ENCODE measurements at places on chromosomes 1 and 21.

- DNase-seq, result peak; percentile 58
Observed at GRCh38 chr1:93447481-93448291, at the start of gene FNBP1L. Gene FNBP1L (plus strand): TSS chr1:93448118. CDS start chr1:93448282, 164 bp downstream.

- no peak for DNase-seq
Observed at GRCh38 chr1:14996133-14997050, 157.2 kb upstream of the TMEM51 start.

GRCh38 chr1:77084457-77084856 lies 134.8 kb downstream of the PIGK start:
- DNase-seq, result no peak

- no peak for DNase-seq
Observed at GRCh38 chr1:110595353-110595710, 10.8 kb downstream of the KCNA2 start.

DNA sequence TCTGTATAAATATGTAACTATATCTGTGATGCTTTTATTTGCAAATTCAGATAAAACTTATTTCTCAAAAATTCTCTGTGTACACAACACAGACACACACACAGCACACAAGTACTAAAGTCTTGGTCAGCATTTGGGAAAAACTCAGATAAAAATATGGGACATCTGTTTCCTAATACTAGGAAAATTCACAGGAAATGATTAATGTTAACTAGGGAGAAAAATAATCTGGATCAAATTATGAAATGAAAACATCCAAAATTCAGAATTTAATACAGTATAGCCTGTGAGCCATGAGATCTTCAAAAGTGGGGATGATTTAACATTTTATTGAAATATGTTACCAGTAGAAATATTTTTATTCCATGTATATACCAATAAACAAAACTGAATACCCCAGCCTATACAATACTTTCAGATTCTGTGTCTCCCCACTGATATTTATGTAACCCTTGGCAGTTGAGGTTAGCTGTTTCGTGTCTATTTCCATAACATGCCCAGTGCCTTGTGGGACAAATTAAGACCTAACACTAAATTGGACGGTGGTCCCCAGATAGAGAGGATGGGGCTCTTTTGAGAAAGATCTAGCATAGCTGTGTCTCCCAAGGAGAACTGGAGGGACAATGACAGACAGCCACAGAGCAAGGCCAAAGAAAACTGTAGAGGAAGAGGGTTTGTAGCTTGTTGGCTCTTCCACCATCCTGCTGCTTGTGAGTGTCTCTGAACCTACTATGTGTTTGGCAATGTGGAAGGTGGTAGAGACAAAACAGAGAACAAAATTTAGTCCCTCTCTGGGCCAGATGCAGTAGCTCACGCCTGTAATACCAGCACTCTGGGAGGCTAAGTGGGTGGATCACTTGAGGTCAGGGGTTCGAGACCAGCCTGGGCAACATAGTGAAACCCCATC lies 47.2 kb downstream of the GNG12 start:
- DNase-seq, result no peak

DNA sequence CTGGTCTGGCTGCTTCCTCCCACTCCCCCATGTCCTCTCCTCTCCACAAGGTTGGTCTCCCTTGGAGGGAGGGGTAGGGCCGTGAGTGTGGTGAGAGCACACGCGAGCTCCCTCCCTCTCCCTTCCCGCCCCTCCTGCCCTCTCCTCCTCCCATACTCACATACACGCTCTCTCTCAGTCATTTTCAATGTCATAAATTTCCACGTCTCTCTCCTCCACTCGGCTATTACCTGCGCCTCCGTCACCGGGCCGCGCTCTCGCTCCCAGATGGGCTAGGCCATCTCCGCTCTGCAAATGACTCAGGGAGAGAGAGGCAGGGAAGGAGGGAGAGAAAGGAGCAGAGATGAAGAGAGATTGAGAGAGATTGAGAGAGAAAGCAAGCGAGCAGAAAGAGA lies 36.7 kb upstream of the DMBX1 start:
- DNase-seq, result no peak

- DNase-seq, result no peak
Observed at GRCh38 chr1:178954325-178954690, 71.4 kb upstream of the FAM20B start.

- no peak for DNase-seq
Observed at GRCh38 chr21:16040601-16041000, 310.8 kb downstream of the USP25 start.

- peak; percentile 32 for DNase-seq
Observed at GRCh38 chr21:32520875-32521735, 64.2 kb downstream of the TCP10L start.

DNA sequence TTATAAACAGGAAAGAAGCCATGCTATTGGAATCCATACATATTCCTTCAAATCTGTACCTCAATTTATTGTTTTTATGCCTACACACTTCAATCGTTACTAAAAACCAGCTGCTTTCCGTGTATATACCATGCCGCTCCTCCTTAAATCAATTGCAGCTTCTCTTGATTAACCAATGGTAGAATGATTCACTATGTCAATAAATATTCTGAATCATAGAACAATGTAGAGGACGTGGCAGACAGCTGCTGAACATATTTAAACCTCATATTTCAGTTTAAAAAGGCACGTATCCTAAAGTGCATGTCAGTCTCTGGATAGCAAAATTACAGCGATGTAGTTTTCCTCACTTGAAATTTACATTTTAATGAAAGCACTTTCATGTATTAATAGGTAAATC lies 100.4 kb downstream of the MRPL39 start:
- no peak for DNase-seq

DNA sequence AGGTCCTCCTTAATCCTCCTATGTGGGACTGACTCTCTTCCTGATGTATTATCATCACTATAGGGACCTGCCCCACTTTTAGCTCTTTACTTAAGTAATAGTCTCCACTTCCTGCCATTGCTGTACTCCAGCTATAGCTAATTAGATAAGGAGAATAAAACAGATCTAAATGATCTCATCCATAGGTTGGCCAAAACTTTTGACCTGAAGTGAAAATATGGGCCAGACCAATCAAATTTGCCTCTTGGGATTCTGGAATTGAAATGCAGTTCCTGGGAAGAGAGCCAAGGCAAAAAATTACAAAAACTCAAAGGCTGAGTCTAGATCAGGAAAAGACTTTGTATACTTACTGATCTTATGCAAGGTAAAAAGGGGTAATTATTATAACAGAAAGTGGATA lies 36.1 kb upstream of the PDE4B start:
- DNase-seq, result no peak

DNA sequence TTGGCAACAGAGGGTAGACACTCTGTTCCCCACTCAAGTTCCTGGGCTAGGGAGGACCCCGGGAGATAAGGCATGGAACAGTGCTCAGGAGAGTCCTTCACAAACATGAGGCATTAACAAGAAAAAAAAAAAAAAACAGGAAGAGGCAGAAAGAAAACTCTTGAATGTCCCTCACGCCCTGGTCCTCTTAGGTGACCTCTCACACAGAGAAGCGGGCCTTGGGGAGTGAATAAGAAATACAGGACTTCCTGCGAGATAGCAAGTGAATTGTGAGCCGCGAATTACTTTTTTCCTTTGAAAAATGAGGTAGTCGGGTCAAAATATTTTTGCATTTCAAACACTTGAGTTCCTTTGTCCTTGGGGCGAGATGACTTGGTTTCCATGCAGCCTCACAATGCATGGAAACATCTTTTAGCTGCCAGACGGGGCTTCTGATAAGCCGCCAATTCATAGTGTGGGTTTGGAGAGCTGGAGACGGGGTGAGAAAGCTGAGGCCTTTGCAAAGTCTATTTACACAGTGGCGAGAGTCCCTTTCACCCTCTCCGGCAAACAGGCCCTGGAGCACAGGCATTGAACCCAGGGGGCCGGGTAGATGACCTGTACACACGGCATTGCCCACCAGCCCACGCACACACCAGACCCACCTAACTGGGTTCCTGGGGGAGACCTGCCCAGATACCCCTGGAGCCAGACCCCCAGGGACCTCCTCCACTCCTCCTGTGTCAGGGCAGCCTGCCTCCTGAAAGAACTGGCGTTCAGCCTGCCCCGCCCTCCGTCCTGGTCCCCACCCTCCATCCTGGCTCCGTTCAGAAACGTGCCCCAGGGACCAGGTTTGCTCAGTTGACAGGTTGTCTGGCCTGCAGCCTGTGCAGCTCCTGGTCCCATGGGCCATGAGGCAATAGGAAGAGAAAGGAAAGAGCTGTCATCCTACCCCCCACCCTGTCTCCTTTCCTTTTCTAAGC lies 192.3 kb downstream of the PRDM16 start:
- DNase-seq, result peak; percentile 97

DNA sequence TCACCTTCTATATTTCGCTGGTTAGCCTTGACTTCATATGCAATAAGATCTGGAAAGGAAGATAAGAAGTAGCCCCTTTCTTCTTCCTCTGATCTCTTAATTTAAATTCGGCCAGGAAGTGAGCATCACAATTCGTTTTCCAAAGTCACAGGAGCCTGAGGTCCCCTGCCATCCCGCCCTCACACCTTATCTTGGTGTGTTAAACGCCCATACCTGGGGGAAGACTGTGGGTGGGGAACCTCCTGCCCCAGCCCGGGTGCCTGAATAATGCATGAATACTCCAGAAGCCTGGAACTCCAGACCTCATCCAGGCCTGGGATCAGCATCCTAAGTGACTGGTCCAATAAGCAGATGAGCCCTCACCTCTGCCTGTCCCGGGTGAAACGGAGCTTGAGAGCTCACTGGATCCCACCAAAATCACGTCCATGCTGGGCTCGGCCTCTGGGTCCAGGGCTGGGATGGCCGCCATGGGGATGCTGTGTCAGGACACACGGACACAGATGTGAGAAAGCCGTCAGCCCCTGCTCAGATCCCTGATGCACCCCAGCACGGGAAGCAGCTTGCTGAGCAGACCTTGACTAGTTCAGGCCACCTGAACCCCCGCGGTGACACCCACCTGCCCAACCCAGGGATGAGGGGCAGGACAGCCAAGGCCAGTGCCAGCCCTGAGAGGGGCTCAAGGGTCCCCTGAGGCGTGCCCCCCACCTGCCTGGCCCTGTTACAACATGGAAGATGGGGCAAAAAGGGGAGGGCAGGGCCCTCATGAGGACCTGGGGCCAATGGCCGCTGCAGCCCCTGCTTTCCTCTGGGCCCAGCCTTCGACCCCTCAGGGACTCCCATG lies 686 bp downstream of the DNMT3L start:
- no peak for DNase-seq

GRCh38 chr1:56916630-56917029 lies 49.2 kb downstream of the C8B start:
- no peak for DNase-seq

DNA sequence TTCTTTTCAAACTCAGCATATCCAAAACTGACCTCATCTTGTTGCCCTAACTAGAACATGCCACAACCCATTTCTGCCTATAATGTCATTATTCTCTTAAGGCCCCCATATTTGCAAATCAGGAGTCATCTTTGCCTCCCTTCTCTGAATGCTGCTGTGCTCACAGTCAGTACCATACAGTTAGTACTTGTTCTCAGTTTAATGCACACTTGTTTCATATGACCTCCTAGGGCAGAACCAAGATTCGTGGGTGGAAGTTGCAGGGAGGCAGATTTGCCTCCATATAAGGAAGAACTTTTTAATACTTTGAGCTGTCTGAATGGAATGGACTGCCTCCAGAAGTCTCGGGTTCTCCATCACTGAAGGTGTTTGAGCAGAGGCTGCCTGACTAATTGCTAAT lies 9.2 kb downstream of the CAP1 start:
- no peak for DNase-seq

DNA sequence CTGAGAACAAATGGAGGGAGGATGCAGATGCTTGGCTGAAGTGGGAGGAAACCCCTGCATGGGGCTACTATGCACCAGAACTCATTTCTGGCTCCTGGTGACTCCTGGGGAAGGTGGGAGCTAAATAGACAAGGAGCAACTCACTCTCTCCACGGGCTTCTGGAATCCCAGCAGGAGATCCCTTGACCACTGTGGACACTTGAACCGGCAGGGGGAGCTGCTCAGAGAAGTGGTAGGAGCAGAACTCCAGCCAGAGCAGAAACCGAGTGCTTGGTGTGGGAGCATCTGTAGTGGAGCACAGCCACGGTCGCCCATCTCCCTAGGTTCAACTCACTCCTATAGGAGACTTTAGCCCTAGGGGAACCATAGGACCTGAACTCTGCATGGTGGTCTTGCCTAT lies 205.6 kb upstream of the GJB5 start:
- DNase-seq, result no peak

All from NCI-H2171 treated with DMSO at 0.1 percent for 48 hours (cell line).